ENCODE measurements at places on chromosomes 5 and 9.

GRCh38 chr5:100755435-100755834, 147.6 kb downstream of the ST8SIA4 start:
- DNase-seq = no peak

DNA sequence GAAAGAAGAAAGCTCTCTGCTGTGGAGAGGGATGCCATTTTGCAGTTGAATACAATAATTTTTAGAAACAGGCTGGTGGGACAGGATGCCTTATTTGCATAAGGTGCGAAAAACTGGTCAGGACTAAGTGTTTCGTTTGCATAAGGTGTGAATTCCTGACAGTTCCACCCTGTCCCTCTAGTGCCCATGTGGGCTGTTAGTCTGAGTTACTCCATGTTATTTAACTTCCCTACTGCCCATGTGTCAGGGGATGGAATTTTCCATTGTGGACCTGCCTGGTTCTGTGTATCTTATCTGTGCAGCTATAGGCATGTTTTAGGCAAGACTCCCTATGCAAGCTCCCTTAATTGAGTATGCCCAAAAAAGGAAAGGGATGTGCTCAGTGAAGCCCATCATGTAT, 35.3 kb upstream of the NFIL3 start:
- DNase-seq = no peak

- no peak for DNase-seq
Observed at GRCh38 chr9:136303825-136304416, at the start of gene CCDC187. Gene CCDC187 (minus strand): TSS chr9:136304094. CDS start chr9:136303830, 264 bp downstream.

DNA sequence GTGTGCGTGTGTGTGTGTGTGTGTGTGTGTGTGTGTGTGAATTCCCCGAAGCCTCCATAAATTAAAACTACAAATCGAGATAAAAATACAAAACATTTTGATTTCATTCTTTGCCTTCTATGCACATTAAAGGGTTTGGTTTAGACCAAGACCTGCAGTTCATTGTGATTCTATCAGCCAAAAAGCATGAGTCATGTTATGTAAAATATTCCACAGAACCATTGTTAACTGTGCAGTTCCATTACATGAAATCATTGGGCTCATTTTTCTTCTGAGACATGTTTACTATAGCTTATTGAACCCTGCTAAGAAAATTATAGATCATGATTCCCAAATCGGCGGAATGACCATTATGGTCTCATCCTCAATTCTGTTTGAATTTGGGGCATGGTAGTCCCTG, 11.7 kb downstream of the CAVIN4 start:
- DNase-seq = no peak

DNA sequence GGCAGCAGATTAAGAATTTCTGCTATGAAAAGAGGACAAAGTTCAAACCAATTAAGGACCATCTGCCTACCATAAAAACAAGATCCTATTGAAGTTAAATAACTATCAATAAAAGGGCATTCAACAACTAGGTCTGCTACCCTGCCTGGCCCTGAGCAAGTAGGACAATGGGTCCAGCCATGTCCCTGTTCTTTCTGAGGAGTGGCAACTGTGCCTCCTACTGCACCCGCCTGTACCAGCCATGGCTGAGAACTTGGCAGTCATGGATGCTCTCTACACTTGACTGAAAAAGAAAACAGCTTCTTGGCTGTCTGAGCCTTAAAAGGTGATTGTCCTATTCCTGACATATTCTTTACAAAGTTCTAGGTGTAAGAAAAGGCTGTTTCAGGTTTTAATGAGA, 652.4 kb downstream of the PDE4D start:
- no peak for DNase-seq

- DNase-seq = peak; percentile 40
Observed at GRCh38 chr9:87713278-87713987, 12.5 kb upstream of the CTSL start.

- DNase-seq = no peak
Observed at GRCh38 chr9:726005-726404, 115.5 kb upstream of the DMRT1 start.

DNA sequence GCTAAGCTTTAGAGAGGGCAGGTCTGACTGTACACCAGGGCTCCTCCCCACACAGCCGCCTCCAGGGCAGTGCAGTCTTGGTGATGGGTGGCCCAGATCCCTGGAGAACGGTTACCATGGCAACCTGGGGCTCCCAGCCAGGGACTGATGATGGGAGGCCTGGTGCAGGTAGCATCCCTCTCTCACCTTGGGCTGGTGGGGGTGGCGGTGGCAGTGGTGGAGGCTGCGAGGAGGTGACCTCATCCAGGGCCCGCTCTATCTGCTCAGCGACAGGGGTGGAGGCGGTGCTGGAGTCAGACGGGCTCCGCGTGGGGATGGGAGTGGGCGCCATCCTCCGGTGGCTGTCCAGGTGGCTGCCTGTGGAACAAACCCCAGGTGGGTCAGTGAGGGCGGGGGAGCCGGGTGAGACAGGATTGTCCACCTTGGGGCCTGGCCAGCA, 12.3 kb downstream of the PRR7 start:
- DNase-seq = no peak

GRCh38 chr5:159262472-159262858, 625 bp upstream of the UBLCP1 start:
- no peak for DNase-seq

GRCh38 chr9:100295240-100295639, 57.5 kb downstream of the TEX10 start:
- DNase-seq = no peak

DNA sequence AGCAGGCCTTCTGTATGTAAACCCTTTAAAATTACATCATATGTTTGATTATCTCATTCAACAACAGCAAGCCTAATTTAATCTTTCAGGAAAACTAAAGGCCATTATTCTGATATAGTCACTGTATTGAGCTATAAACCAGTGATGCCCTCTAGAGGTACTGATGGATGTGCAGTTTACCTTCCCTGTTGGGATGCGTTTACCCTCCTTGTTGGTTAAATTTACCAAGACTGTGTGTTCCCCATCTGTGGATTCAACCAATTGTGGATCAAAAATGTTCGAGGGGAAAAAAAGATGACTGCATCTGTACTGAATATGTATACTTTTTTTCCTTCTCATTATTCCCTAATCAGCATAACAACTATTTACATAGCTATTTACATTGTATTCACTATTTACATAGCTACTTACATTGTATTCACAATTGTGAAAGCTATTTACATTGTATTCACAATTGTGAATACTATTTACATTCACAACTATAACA, 3.7 kb upstream of the BAAT start:
- DNase-seq = no peak

Data from liver (tissue), 10 donors.